Stomach (tissue), 19 donors: ENCODE measurements at places on chromosomes 1 and 21. TPM values are rescaled to one million over a fixed set of nuclear protein-coding genes. Genes with fewer than 3 reads are reported as not detected.

The IFNAR2 gene
- 11.0 TPM for total RNA-seq

The IGSF21 gene
- not detected for total RNA-seq

The KRTAP21-2 gene
- not detected for total RNA-seq

The NCF2 gene
- 0.29 TPM for total RNA-seq

The OR2L3 gene
- total RNA-seq, result not detected

The PRDM2 gene
- 77.7 TPM for total RNA-seq

DNA sequence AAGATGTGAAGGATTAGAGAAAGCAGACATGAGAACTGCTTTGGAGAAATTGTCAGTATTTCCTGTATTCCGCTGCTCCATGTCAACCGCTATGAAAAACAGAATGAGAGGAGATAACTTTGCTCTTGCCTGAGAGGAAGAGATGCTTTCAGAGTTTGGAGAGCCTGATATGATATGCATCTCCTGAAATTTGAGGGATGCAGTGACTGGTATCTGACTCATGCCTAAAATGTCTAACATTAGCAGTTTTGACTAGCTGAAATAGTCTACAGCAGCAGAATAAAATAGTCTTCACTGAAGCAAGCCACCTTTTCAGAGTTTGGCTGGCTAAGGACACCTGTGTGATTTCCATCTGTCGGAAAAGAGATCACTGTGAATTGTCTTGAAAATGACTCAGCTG lies 165.8 kb upstream of the LRRC7 start:
- no peak for DNase-seq
- H3K36me3 ChIP-seq, result no peaks in the 10 kb centered on the region
- no peaks in the 10 kb centered on the region for H3K4me1 ChIP-seq
- H3K27me3 ChIP-seq, result no peaks in the 10 kb centered on the region

DNA sequence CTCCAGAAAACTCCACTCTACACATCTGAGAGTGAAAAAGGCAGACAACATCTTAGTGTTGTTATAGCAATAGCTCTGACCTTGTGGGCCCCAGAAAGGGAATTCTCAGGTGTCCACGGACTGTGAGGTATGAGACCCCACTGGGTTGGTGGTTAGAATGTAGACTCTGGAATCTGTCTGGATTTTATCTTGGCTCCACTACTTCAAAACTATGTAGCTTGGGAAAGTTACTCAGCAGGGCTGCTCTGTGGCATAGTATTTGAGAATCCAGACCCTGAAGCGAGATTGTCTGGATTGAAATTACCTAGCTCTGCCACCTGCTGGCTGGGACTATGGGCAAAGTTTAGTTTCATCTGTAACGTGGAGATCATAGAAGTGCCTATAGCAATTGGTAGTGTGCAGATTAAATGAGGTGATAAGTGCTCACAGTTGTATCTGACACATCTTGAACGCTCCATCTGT lies 25.8 kb downstream of the PRDM2 start:
- no peaks in the 10 kb centered on the region for H3K27me3 ChIP-seq
- DNase-seq, result peak; percentile 40
- no peaks in the 10 kb centered on the region for H3K4me1 ChIP-seq
- no peak overlapping the region for H3K27ac ChIP-seq
- H3K36me3 ChIP-seq, result no peaks in the 10 kb centered on the region

GRCh38 chr1:248359415-248359814 lies 2.0 kb upstream of the OR2T4 start:
- H3K27ac ChIP-seq, result no peak overlapping the region
- H3K27me3 ChIP-seq, result no peaks in the 10 kb centered on the region
- no peak for DNase-seq
- H3K4me3 ChIP-seq, result no peak overlapping the region

GRCh38 chr1:36576118-36576517 lies 93.4 kb upstream of the CSF3R start:
- H3K4me3 ChIP-seq, result no peak overlapping the region
- H3K4me1 ChIP-seq, result no peaks in the 10 kb centered on the region
- peaks cover 29% of the 10 kb centered on the region for H3K27me3 ChIP-seq
- DNase-seq, result peak; percentile 78

DNA sequence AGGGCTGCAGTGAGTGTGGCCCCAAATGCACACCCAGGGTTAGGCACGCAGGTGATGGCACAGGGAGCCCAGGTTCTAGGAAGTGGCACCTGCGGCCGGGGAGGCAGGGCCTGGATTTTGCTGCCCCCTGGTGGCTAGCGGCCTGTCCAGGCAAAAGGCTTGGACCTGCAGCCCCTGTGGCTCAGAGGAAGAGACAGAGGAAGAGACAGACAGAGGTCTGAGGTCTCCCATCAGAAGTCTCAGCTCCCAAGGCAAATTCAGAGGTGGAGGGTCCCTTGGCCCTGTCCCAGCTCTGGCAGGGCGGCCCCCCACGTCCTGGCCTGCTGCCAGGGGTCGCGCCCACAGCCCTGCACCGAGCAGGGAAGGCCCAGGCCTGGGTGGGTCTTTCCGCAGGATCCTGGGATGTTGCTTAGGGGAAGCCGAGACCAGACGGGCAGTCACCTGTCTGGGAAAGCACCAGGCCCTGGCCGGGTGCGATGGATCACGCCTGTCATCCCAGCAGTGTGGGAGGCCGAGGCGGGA lies 8.0 kb upstream of the TNFRSF14 start:
- no peaks in the 10 kb centered on the region for H3K27me3 ChIP-seq
- H3K4me1 ChIP-seq, result peaks cover 57% of the 10 kb centered on the region
- H3K4me3 ChIP-seq, result peak overlapping the region; percentile 67

DNA sequence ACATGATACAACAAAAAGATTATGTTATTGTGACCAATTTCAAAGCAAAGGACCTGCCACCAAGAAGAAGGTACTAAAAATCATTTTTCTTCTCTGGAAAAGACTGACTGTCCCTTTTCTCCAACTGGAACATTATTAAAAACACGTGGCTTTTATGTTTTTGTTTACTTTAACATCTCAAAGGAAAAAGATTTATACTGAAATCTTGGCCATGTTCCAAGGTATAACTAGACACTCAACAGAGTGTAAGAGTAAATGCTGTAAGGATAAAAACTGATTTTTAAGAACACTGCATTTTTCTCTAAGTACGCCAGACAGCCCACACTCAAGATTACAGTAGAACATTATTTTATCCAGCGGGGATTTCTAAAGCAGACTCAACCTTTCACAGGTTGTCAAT lies 62.1 kb downstream of the BRWD1 start:
- peaks cover 13% of the 10 kb centered on the region for H3K4me1 ChIP-seq
- no peak overlapping the region for H3K4me3 ChIP-seq
- no peak overlapping the region for H3K27ac ChIP-seq
- peaks cover 78% of the 10 kb centered on the region for H3K36me3 ChIP-seq
- H3K27me3 ChIP-seq, result no peaks in the 10 kb centered on the region

GRCh38 chr1:247056071-247056470 lies 22.5 kb downstream of the ZNF670 start:
- H3K4me1 ChIP-seq, result peaks cover 10% of the 10 kb centered on the region
- DNase-seq, result no peak
- H3K36me3 ChIP-seq, result no peaks in the 10 kb centered on the region
- H3K27me3 ChIP-seq, result no peaks in the 10 kb centered on the region

DNA sequence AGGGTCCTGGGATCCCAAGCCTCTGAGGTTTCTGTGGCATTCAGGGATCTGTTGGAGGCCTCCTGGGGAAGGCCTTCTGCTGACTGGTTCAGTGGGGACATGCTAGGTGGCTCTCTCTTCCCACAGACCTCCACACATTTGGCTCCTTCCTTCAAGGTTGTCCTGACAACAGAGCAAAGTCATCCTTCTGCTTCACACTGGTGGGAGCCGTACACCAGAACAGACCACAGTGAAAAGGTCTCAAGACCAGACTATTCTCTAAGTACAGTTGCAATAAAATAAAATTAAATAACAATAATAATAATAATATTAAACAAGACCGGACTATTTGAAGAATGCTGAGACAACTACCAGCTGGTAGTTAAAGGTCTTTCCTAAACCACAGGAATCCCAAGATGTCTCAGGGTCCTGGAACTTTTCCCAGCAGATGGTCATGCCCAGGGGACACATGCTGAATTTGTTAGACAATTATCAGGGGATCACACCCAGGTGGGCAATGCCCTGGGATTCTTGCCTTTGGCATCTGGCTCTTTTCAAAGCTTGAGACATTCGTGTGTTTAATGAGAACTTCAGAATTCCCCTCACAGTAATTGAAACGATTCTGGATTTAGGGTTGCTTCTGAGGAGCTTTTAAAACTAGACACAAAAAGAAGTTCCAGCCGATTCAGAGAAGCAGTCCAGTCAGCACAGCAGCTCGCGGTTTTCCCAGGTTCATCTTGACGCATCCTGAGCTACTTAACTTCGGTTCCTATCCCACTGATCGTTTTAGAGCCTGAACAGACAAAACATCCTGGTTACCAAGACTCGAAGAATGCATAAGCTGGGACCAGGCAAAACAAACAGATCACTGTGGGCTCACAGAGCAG lies 22.9 kb downstream of the HTR1D start:
- no peaks in the 10 kb centered on the region for H3K27me3 ChIP-seq
- DNase-seq, result no peak
- no peak overlapping the region for H3K27ac ChIP-seq
- H3K36me3 ChIP-seq, result no peaks in the 10 kb centered on the region
- H3K4me3 ChIP-seq, result no peak overlapping the region
- H3K4me1 ChIP-seq, result peaks cover 3% of the 10 kb centered on the region

DNA sequence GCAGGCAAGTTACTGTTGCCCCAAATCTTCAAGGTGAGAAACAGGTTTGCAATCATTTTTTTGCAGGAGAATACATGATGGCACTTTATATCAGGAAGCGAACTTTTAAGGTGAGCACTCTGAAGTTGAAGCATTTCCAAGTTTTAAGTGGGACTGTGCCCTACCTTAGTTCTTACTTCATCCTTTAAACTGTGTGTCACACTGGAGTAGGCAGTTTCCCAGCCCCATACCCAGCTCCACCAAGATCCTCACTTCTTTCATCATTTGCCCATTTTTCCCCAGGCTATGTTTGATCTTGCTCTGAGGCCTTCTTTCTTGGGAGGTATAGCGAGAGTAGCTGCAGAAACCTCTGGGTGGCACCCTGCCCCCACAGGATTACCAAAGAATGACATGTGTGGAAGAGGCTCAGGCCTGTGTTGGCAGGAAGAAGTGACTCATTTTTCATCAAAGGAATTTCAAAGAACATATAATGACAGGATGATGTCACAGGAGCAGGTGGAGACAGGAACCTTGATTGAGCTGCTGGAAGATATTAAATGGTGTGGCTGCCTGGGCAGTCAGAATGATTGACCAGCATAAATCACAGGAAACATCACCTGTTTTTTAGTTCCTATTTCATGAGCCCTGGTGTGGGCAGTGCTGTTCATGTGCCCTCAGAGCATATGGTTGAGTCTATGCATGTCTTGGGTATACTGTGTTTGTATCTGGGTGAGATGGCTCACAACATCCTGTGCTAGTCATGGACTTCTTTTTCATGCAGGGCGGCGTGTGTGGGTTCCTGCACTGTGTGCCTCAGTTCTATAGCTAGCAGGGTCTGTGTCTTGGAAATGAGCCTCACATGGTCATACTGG lies 20.8 kb upstream of the MACF1 start:
- peak overlapping the region; percentile 60 for H3K27ac ChIP-seq
- no peaks in the 10 kb centered on the region for H3K36me3 ChIP-seq
- no peak overlapping the region for H3K4me3 ChIP-seq
- peak; percentile 85 for DNase-seq
- H3K27me3 ChIP-seq, result no peaks in the 10 kb centered on the region

- H3K4me1 ChIP-seq, result no peaks in the 10 kb centered on the region
- no peaks in the 10 kb centered on the region for H3K36me3 ChIP-seq
- no peaks in the 10 kb centered on the region for H3K27me3 ChIP-seq
- no peak overlapping the region for H3K4me3 ChIP-seq
Measured at GRCh38 chr1:200488375-200489165, 78.7 kb upstream of the ZNF281 start.

DNA sequence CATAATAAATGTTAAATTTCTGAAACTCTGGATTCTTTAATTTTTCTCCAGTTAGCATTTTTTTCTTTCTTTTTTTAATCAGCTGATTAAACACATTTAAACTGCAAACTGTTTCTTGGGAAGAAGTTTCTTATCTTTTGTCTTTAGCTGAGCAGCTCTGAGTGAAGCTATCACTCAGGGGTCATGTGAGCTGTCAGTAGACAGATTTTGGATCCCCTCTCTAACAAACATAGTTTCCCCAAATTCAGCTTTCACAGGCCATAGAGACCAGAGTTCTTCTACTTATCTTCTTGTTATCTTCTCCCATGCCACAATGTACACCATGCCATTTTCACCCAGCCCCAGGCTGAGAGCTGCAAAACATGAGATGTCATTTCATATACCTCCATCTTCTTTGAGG lies 148.9 kb downstream of the CDC42BPA start:
- H3K4me1 ChIP-seq, result peaks cover 3% of the 10 kb centered on the region
- no peaks in the 10 kb centered on the region for H3K27me3 ChIP-seq
- no peak for DNase-seq
- H3K36me3 ChIP-seq, result no peaks in the 10 kb centered on the region
- H3K27ac ChIP-seq, result no peak overlapping the region

DNA sequence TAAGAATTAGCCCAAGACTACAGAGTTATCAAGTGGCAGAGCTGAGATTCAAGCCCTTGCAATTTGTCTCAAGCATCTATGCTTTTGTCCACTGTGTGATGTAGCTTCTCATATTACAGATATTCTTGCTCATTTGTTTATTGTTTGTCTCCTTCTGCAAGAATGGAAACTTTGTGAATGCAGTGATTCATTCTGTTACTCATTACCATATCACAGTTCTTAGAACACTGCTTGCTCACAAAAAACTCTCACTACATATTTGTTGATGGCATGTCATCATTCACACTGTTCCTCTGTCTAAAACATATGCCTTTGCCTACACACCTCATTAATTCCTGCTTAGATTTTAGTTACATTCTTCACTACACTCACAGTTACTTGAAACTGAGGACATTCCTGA lies 1198.9 kb downstream of the PLA2G4A start:
- no peaks in the 10 kb centered on the region for H3K4me1 ChIP-seq
- H3K27me3 ChIP-seq, result no peaks in the 10 kb centered on the region
- H3K36me3 ChIP-seq, result no peaks in the 10 kb centered on the region

GRCh38 chr1:206544562-206545257 lies 37.4 kb downstream of the RASSF5 start:
- no peak overlapping the region for H3K27ac ChIP-seq
- peaks cover 30% of the 10 kb centered on the region for H3K4me1 ChIP-seq
- no peaks in the 10 kb centered on the region for H3K36me3 ChIP-seq
- H3K27me3 ChIP-seq, result no peaks in the 10 kb centered on the region
- no peak overlapping the region for H3K4me3 ChIP-seq
- DNase-seq, result peak; percentile 85

DNA sequence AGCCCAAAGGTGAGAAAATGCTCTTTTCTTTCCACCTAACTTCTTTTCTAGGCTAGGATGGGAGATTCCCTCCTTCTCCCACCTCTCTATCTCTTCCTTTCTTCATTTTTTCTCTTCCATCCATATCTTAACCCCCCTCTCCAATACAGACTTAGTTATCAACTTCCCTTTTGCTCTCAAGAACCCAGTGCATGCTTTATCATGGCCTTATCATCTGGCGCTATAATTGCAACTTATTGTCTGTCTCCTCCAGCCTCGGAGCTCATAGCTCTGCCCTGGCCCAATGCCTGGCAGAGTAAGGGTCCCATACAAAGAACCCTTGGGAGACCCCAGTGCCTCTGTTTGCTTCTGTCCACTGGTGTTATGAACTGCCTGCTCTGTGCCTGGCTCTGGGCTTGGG lies 71.0 kb upstream of the NFASC start:
- no peak overlapping the region for H3K27ac ChIP-seq
- H3K36me3 ChIP-seq, result no peaks in the 10 kb centered on the region
- no peak for DNase-seq
- no peaks in the 10 kb centered on the region for H3K27me3 ChIP-seq

GRCh38 chr1:2466270-2466665 lies 9.8 kb upstream of the PLCH2 start:
- no peak for DNase-seq
- H3K27ac ChIP-seq, result no peak overlapping the region
- H3K4me3 ChIP-seq, result no peak overlapping the region
- no peaks in the 10 kb centered on the region for H3K4me1 ChIP-seq

- peaks cover 69% of the 10 kb centered on the region for H3K4me1 ChIP-seq
- H3K27ac ChIP-seq, result peak overlapping the region; percentile 59
- H3K27me3 ChIP-seq, result no peaks in the 10 kb centered on the region
- DNase-seq, result peak; percentile 70
- no peak overlapping the region for H3K4me3 ChIP-seq
Measured at GRCh38 chr1:235250430-235250829, 77.5 kb downstream of the ARID4B start.
